ENCODE measurements at places on chromosomes 1 and 21.

DNA sequence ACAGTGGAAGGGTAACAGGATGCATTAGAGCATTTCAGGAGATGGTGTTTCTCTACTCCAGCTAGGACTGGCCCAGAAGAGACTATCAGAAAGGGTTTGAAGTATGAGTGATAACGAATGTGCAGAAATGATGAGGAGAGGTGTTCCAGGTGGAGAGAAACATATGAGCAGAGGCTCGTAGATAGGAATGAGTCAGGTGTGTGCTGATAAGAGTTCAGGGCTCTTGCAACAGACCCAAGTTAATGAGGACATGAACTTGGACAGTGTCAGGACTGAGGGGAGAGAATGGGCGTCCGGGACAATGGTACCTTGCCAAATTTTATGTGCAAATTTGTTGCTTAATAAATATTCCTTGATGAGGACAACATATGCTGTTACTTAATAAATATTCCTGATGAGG lies 183.9 kb upstream of the NFIA start:
- no peak for DNase-seq

GRCh38 chr1:108041360-108042142 lies 76.6 kb upstream of the VAV3 start:
- DNase-seq, result peak; percentile 24

DNA sequence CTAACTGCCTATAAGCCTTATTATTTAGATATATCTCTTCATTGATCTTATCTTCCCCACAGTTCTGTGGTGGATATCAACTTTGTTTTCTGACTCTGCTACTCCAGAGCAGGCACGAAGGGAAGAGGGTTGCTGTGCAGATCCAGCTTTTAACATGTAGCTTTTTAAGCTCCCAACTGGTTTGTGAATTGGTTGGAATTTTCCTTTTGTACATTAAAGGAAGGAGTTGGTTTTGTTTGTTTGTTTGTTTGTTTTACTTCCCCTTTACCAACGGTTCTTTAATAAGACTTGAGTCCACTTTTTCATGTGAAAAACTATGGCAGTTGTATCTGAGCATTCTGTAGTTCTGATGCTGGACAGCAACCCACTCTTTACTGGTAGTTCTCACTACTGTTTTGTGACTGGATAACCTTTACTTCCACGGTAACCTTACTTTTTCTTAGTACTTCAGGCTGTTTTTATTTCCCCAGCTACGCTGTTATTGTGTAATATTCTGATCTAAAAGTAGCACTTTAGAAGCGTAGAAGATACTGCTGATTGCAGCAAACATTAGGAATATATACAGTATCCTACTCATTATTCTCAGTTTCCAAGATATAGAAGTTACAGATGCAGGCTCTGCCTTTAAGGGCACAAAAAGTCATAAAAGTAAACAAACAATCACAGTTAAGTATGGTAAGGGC lies 1.6 kb downstream of the GNPAT start:
- DNase-seq, result no peak

- DNase-seq, result no peak
Measured at GRCh38 chr1:48789903-48790302, 13.2 kb upstream of the BEND5 start.

DNA sequence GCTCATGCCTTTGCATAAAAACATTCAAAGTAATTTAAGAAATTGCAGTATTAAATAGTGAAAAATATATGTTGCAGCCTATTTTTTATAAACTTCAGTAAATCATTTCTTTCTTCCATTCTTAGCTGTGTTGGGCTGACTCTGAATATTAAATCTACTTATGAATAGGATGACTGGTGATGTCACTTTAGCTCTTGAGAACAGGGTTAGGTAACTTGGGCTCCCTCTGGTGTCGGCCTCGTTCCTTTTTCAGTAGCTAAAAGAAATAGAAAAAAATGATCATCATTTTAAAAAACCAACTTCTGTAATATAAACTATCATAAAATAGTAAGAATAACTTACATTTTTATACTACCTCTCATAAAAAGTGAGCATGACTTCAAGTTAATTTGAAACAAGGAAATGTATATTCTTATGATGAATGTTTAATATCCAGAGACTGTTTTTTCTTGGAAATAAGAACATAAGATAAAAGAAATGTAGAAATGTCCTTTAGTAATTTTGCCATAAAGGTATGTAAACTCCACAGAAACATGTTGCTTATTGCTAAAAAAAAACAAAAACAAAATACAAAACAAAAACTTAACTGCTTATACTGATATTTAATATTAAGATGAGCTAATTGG lies 26.8 kb upstream of the NCAM2 start:
- peak; percentile 47 for DNase-seq

DNA sequence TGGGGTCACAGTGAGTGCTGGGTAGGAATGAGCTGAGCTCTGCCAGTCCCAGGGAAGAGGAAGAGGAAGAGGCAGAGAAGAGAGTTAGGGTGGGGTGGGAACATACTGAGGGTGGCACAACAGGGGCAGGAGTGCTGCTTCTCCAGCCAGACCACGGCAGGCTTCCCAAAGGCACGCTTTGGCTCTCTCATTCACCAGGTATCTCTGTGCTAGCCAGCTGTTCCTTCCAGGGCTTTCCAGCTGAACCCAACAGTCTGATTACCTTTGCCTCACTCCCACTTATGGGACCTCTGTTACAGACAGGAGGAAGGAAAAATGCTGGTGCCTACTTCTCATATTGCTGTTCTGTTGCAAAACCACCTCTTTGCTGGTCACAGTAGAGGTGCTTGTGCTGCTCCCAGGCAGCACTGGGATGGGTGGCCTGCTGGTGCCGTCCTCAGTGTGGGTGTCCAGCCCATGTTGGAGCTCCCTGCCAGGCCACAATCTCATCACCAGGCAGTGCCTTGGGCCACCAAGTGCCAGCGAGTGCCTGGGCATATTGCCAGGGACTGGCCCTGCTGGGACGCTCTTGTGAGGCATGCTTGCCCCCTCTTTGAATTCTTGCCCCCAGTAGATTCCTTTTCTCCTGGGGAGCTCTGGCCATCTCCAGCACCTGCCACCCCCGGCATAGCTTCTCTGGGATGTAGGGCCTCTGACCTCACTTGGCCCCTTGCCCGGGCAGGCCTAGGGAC lies 2.1 kb downstream of the ADORA1 start:
- DNase-seq, result no peak

GRCh38 chr21:41600116-41600515 lies 92.2 kb upstream of the TMPRSS2 start:
- no peak for DNase-seq

DNA sequence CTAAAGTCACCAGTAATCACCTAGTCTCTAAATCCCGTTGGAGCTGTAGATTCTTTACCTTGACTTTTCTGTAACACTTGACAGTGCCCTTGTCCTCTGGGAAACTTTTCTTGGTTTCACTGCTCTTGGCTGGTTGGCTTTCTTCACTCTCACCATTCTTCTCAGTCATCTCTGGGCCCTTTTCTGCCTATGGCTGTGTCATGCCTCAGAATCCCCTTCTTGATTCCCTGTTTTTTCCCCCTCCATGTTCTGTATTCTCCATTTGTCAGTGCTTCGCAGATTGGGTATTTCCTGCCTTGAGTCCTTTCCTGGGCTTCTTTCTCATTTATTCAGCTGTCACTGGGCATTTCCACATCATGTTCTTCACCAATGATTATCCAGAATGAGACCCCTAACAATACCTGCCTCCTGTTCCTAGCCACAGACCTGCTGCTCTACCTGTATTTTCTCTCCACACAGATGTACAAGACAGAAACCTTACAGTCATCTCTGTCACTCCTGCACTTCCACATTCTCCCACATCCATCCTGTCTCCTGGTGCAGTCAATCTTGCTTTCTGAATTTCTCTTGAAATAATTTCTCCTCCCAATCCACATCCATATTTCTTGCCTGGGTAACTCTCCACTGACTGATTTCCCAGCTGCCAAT lies 14.7 kb downstream of the UCK2 start:
- no peak for DNase-seq

DNA sequence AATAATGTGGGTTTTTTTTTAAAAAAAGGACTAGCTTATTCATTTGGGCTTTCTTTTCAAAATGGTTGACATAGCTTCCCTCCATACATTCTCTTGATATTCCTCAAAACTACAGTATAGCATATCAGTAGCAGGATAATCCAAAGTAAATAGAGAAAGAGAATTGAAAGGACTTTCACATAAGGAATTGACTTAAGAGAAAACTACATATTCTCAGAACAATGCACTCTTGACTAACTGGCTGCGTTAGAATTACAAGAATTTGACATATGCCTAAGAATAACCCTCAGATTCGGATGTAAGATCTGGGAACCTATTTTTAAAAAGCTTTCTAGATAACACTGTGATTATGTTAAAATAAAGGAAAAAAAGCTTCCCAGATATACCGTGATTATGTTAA lies 3.1 kb downstream of the PRKAB2 start:
- no peak for DNase-seq

GRCh38 chr1:17982197-17982596 lies 125.4 kb upstream of the IGSF21 start:
- no peak for DNase-seq

- DNase-seq, result no peak
Measured at GRCh38 chr1:7490576-7490975, 280.5 kb upstream of the VAMP3 start.

GRCh38 chr1:57824535-57824934 lies 400.7 kb upstream of the DAB1 start:
- no peak for DNase-seq

- DNase-seq, result no peak
Measured at GRCh38 chr21:28727809-28728208, 264.9 kb downstream of the LTN1 start.

DNA sequence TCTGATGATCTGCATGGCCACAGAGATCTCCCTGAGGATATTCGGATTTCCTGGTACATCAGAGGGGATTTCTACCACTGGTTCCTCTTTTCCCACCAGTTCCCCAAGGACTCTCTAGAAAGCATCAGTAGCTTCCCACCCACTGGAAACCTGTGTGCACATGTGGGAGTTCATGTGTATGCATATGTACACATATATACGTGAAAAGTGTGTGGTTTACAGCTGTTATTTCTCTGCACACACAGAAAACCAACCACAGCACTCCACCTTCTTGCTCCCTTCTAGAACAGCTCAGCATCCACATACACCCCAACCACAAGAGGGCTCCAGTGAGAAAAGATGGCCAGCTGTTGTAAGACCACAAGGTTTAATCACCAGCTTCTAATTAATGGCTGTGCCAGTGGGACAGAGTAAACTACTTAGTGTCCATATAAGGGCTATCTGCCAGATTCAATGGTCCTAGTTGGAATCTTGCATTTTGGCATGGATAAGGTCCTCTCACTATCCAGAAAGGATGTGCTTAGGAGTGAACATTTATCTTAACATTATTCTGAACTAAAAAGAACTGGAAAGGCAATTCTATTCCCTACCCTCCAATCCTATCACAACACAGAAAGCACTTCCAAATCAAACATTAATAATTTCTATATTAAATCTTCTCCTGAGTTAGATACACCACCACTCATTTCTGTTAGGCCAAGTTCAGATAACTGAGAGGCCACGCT lies 24.1 kb downstream of the GPR3 start:
- DNase-seq, result peak; percentile 67

GRCh38 chr1:154386643-154387352 lies 18.3 kb upstream of the IL6R start:
- DNase-seq, result peak; percentile 87

GRCh38 chr21:30580132-30580531 lies 10.1 kb downstream of the KRTAP22-2 start:
- no peak for DNase-seq

GRCh38 chr1:220043646-220044045 lies 2.7 kb downstream of the EPRS1 start:
- DNase-seq, result no peak

- no peak for DNase-seq
Measured at GRCh38 chr1:238063454-238063853, 172.7 kb upstream of the ZP4 start.

GRCh38 chr1:27726173-27727044 lies 648 bp downstream of the FAM76A start:
- DNase-seq, result peak; percentile 50

DNA sequence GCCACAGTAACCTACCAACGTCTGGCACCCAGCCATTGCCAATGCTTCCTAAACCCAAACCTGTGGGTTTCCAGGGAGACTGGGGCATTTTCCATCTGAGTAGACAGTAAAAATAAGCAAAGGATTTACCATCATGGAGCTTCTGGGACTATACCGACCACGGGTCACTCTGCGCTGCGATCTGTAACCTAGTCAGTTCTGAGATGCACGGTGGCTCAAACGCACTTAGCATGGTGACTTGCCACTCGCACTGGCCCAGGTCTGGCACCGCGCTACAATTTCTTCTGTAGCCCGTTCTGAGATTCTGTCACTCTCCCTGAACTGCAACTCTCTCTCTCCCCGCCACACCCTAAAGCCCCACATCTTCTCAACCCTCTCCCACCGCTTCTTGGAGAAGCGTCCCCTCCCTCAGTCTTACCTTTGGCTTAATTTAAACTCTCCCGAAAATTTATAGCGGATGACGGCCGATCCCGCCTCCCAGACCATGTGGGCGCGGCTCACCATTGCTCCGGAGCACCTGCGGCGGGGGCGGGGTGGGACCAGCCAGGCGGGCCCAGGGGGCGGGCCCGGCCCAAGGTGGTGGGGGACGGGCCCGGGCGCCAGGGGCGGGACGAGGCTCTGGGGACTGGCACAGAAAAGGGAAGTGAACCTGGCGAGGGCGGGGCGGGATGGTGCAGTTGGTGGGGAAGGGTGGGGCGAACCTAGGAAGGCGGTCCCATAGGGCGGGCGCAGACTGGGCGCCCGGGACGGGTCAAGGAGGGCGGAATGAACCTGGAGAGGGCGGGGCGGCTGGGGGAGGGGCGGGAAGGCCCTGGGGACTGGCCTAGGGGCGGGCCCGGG lies 493 bp upstream of the MAP3K21 start:
- peak; percentile 89 for DNase-seq

DNA sequence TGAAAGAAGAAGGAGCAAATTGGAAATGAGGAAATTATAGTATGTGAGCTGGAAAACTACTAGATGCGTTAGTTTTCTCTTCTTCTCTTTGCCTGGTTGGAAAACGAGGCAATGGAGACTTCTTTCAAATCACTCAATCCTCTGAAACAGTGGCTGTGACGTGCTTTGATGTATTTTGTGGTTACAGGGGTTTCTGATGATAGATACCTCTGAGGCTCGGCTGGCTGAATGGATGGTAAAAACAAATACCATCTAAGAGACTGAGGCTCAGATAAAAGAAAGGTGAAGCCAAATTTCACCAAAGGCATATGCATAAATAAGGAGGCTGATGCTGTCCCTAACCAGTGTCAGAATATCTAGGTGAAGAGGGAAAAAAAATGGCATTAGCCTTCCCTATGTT lies 15.1 kb downstream of the MAB21L3 start:
- no peak for DNase-seq
